ENCODE measurements at places on chromosomes 5 and 9.

- no peak for DNase-seq
These were observed 285.6 kb downstream of the PRR16 start for GRCh38 chr5:120749737-120750136.

GRCh38 chr9:134555094-134555650, 86.4 kb upstream of the COL5A1 start:
- DNase-seq = peak; percentile 82

- DNase-seq = no peak
These were observed 6.8 kb upstream of the C9orf152 start for GRCh38 chr9:110214586-110215355.

GRCh38 chr9:15286161-15286821, 20.7 kb downstream of the TTC39B start:
- DNase-seq = no peak

DNA sequence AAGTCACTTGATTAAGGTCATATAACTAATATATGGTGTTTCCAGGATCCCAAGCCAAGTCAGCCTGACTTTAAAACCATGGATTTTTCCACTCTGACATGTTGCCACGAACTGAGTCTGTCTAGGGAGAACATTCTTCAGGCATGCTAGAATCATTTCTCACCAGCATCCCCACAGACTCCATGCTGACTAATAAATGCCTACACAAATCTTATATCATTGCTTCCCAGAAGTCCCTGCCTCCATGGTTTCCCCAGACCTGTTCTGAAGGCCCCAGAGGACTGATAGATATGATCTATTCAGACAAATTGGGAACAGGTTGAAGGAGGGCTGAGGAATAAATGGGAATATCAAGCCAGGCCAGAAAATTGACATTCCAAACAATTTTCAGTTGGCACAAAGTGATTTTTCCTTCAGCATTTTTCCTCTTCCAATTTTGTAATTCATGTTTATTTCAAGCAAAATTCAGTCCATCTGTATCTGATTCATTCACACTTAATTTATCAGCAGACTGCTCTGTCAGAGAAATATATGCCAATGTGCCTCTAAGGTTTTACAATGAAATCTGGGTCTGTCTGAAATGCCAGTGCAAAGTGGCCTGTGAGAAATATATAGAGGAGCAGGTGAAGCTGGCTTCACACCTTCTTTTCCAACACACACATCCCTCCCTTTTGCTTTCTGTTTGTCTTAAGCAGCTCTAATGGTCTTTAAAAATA, 413.6 kb upstream of the TNC start:
- peak; percentile 97 for DNase-seq

DNA sequence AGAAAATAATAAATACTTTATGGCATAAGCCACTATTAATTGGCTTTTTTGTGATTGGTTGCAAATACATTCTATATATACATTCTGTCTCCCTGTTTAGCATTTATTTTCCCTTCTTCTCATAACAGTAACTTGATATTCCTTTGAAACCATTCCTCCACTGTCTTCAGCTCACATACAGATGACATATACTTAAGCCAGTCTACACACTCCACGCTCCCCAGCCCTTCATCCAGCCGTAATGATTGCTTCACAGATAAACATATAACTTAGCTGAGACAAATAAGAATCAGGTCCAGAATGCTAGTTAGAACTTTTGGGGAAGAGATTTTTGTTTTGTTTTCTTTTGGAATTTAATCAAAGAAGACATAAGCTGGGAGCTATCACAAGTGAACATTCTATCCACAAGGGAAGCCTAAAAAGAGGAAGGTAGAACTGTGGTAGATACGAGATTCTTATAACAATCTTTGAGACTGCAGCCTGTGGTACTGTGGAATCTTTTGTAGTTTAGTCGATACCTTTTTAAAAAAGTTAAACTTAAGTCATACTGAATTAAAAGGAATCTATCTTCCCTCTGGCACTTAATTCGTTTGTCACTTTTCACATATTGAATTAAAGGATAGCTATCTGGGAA, 365.1 kb upstream of the PRR16 start:
- DNase-seq = no peak

- DNase-seq = no peak
These were observed 5.0 kb downstream of the P4HA2 start for GRCh38 chr5:132222649-132223038.

DNA sequence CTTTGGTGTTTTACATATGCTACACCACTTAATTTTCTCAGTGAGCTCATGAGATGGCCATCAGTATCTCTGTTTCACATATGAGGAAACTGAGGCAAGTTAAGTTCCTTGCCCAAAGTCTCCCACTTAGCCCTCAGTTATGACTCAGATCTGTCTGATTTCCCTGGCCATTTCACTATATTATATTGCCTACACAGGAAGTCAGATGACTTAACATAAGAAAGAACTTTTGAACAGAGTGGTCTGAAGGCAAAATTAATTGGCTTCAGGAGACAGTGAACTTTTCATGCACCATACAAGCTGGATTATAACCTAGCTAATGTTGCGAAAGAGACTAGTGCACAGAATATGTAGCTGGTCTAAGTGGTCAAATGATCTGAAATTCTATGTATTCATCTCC, 221.6 kb downstream of the NFIB start:
- peak; percentile 28 for DNase-seq

- DNase-seq = no peak
These were observed 22.5 kb downstream of the SEC61B start for GRCh38 chr9:99244344-99245260.

DNA sequence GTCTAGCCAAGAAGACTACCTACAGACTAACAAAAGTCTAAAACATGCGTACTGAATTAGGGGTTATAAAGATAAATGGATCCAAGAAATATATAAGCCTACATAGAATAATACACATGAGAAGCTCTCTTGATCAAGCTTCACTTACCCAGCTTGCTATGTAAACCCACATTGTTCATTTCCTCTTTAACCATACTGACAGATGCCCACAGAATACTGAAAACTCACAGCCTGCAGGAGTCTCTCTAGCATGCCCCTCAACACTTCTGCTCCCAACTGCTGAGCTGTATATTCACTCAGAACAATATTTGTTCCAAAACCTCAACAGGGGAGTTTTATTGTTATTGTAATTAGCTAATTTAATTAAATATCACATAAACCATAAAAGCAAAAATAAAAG, 52.4 kb downstream of the RFX3 start:
- DNase-seq = no peak

- no peak for DNase-seq
These were observed 64.0 kb downstream of the DOCK8 start for GRCh38 chr9:278651-279050.

- no peak for DNase-seq
These were observed 120.1 kb downstream of the ZNF622 start for GRCh38 chr5:16345454-16345853.

DNA sequence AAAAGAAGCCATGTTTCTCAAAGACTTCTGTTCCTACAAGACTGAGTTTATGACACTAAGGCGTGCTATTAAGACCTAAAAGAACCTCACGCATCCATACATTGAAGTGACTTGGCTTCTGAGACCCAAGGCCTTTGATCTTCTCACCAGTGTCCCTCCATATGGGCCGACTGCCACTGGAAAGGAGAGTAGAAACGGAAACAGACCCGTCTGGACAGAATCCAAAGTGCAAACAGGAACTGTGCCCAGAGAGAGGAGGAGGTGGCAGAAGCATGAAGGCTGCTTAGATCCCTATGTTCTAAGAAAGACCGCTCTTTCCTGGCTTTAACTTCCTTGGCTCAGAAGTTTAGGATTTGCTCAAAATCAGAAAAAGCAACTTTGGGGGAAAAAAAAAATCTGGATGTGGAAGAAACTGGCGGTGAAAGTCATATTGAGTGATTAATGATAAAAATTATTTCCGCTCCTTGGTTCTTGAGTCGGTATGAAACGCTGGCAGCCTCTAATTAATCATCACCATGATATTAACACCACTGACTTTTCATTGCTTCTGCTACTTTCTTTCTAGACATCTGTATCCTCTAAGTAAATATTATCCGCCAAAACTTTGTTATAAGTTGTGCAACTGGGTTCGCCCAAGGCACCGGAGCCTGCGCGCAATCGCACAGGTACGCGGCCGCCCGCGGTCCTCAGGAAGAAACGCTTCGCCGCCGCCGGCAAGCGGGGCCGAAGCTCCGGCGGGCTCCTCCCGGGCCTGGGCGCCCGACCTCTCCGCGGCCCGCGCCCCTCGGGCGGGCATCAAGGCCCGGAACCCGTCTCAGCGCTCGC, 726 bp downstream of the DAP start:
- peak; percentile 51 for DNase-seq

DNA sequence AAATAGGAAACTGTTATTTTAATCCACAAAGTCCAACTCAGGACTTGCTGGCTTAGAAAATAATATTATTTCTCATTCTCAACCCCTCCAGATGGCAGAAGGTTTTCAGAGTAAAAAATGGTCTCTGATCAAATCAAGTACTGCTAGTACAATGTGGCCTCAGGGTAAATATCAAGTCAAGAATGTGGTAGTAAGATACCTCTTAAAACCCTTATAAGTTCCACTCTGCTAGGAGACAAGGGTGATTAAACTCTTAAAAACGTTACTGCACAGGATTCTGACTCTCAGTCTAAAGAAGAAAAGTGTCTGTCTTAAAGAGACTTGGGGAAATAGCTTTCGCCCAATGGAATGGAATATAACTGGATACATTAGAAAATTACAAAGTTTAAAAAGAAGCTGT, 120.8 kb upstream of the PDE4D start:
- DNase-seq = no peak

DNA sequence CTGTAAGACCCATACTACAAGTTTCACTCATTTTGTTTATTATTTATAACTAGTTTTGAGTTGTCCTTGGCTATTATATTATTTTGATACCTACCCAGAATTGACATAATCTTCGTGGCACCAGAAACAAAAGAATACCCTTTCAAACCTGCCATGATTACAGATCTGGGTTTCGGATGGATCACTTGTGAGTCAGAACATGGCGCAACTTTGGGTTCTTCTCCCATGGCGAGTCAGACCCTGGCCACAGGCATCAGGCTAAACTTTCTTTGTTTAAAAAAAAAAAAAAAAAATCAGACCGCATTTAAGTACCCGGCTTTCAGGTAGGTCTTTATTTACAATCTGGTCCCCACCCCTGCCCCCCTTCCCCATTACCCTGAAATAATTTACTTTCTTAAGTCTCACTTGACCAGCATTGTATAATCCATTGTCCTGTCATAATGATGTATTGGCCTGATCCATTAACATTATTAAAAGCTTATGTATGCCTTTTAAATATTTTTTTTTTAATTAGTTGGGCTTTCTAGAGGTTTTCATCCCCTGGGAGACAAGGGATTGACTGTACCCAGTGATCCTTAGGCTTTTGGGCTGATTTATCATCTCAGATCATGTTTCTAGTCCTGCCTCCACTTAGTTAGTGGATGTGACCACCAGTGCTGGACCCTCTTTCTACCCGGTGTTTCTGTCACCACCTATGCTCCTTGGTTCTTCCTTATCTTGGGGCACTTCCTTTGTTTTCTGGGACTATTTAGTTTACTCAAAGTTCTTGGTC, 43.9 kb downstream of the F2RL2 start:
- peak; percentile 46 for DNase-seq

GRCh38 chr5:111928511-111928910, 171.5 kb upstream of the NREP start:
- DNase-seq = no peak

GRCh38 chr9:86600977-86601376, 246.8 kb upstream of the TUT7 start:
- no peak for DNase-seq

DNA sequence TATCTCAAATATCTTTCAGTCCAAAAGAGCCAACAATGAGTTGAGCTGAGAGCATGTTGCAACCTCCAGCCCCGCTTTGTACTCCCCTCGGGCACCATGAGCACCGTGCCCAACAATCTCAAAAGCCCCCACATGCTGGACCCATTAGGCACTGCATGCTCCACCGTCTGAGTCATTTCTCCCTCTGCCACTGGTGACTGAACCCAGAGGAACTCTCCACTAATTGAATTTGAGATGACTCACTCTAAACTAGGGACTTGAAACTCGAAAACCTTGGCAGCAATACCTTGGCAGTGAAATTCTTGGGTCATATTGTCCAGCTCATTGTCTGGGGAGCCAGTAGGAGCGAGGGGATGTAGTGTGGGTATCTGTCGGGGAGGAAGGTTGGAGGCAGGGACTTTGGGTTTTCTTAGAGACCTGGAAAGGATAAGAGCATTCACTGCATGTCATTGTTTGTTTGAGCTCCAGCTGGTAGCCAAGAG, 49.9 kb upstream of the SLIT3 start:
- peak; percentile 100 for DNase-seq

DNA sequence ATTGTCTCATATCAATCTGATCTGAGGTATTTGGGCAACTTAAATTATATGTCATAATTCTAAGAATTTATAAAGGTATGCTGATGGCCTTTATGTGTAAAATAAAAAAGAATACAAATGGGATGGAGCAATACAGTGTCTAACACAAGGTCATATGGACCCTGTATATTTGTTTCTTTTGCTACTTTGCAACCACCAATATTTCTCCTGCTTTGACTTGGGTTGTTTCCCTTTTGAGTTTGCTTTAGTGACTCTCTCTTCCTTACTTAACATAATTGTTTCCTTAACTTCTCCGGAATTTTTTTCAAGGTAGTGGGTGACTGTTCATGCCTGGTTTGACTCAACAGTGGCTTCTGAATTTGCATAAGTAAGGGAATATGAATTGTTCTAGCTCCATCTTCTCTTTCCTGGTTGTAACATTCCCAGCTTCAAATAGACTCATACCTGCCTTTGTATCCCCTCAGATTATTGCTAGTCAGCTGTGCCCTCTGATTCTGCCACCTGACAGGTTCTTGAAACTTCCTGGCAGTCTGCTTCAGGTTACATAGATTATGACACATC, 30.2 kb upstream of the ANXA1 start:
- DNase-seq = no peak

GRCh38 chr9:18493451-18493993, 19.6 kb downstream of the ADAMTSL1 start:
- peak; percentile 79 for DNase-seq

DNA sequence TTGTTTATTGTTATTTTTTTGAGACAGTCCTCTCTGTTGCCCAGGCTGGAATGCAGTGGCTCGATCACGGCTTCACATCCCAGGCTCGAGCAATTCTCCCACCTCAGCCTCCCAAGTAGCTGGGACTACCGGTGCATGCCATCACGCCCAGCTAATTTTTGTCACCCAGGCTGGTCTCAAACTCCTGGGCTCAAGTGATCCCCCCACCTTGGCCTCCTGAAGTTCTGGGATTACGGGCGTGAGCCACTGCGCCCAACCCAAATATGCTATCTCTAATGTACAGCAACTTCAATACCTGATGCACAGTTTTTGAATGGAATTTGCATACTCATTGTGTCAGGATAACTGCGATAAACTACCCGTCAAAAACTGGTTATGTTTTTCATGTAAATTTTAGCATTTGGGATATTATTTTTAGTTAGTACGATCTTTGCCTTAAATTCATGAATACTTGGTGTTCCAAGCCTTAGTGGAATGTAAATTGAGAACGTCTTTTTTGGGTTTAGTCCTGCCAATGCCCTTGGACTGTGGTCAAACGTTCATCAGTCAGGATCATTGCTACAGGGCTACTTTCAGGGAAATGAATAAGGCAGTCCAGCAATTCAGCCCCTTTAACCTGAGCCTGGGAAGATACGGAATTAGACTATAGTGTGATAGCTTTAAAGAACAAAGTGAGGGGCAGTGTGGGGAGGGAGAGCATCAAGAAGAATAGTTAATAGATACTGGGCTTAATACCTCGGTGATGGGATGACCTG, 4.4 kb downstream of the UGCG start:
- DNase-seq = no peak

GRCh38 chr9:133201424-133202144, 7.5 kb downstream of the OBP2B start:
- DNase-seq = no peak

- DNase-seq = peak; percentile 32
These were observed 245.1 kb downstream of the AOPEP start for GRCh38 chr9:94971378-94972131.
